ENCODE measurements at places on chromosomes 7 and 10.

DNA sequence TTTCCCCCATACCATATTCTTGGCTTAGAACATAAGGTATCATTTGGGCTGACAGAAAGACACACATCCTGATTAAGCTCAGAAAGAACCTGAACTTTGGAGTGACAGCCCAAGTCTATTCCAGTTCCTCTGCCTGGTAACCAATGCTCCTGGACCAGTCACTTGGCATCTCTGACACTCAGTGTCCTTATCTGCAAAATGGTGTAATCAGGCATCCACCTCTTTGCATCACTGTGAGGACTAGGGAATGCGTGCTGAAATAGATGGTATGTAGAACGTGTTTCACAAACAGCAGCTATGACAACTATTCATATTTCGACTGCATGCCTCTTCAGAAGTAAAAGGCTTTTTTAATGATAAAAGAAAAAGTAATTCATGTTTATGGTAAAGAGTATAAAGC is 26.2 kb upstream of the PIK3AP1 start:
- DNase-seq, result peak; percentile 16

DNA sequence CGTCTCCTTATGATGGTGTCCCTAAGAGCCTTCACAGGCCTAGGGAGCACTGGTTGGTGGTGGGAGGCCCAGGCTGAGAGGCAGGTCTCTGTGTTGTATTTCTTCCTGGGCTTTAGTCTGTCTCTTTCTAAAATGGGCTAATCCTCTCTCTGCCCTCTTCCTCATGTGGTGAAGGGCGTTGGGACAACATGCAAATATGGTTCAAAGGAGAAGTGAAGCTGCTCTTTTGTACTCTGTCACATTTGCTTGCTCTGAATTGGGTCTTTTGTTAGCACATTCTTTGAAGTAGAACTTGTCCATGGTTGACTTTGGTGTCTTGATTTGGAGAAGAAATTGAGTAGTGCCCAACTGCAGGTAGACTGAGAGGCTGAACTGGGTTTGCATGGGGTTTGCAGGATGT is 814 bp downstream of the HK1 start:
- DNase-seq, result no peak

DNA sequence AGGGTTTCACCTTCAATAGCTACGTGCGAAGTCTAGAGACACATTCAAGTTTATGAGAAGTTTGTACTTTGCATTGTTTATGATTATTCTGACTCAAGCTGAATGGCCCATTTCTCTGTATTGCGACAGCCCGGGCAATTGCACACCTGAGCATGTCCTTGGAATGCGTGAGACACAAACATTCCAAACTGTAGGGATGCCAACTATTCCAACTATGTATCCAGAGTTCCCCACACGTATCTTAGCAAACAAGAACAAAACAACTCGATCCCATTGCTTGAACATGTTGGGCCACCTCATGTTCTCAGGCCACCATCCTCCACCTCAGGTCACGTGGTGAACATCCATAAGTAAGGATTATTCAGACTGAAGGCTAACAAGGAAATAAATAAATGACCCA is 51.4 kb upstream of the EGFR start:
- DNase-seq, result no peak

- no peak for DNase-seq
Observed at GRCh38 chr7:132258231-132258630, 318.0 kb downstream of the PLXNA4 start.

GRCh38 chr7:108452707-108453106 is 3.5 kb downstream of the NRCAM start:
- DNase-seq, result no peak

- DNase-seq, result no peak
Observed at GRCh38 chr7:37816922-37817590, 31.3 kb upstream of the NME8 start.

All from left lobe of liver (tissue), 2 donors.